ENCODE measurements at places on chromosomes 3 and 15.

- DNase-seq, result no peak
These were observed 8.1 kb downstream of the CEMIP start for GRCh38 chr15:80787316-80787715.

GRCh38 chr3:127783642-127784160 is 38.6 kb downstream of the MGLL start:
- peak; percentile 59 for DNase-seq

DNA sequence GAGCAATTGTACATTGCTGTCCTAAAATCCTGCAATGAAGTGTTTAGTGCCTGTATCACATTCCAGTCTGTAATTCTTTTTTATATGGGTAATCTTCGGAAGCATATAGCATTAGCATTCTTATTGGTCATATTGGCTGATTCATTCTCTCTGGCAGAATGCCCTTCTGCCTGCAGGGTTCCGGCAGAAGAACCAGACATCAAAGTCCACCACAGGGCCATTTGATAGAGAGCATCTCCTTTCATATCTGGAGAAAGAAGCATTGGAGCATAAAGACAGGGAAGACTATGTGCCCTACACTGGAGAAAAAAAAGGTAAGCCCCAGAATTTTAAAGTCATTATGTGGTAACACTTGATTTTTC is 39.6 kb downstream of the TMOD3 start:
- DNase-seq, result no peak

DNA sequence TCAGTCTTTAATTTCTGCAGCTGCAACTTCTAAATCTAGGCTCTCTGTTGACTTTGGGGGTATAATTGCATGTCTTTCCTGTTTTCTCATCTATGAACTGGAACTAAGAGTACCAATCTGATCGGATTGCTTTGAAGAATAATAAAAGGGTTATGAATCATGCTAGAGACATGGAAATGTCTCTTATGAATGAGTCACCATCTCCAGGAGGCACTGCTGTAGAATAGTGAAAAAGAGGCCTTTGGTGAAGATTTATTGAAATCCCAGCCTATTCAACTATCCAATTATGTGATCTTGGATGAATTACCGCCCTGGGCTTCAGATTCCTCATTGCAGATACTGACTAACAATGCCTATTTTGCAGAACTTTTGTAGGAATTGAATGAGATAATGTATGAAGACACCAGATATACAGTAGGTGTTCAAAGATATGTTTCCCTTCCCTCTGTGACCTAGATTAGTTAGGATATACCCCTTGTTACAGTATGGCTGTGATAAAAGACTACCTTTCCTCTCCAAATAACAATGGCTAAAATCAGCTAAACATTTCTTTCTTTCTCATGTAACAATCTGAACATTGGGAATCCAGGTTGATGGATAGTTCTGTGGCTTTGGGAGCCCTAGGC is 11.5 kb upstream of the CMTM8 start:
- DNase-seq, result no peak

- DNase-seq, result no peak
These were observed 1.4 kb upstream of the STRA6 start for GRCh38 chr15:74203914-74204431.

DNA sequence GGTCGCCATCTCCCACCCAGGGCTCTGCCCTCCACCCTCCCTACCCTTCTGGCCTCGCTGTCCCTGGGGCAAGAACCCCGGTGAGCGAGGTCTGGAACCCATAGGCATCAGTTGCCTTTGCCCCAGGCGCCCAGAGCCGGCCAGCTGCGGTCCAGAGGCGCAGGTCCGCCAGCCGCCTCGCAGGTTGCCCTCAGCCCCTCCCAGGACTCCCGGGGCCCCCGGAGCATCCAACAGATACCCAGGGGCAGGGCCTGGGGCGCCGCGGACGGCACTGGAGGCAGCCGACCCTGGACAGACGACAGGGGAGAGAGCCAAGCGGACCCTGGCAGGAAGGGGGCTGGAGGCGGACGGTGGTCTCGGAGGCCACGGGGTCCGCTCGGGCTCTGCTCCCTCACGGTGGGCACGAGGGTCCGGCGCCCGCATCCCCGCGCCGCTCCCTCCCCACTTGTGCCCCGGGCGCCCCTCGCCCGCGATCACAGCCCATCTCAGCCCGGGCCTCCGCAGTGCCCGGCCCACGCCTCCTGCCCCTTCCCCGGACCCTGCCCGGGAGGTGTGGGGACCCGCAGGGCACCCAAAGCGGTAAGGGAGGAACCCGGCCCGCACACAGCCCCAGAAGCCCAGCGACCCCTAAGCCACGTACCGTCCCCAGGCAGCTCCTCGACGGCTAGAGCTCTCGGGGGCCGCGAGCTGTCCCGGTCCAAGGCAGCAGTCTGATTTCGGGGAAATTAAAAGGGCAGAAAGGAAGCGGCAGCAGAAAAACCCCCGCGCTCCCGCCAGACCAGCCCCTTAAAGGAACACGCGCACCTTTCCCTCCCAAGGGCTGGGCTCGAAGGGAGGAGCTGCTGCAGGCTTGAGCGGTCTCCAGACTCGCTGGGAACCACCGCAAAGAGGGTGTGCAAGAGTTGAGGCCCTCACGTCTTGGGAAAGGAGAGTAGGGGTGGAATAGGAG is at the start of gene HAPLN3:
Gene HAPLN3, minus strand, starts transcription at position 726 of the 949 bp plus-strand sequence. CDS start 8,246 bp downstream, outside the sequence.
- DNase-seq, result no peak

DNA sequence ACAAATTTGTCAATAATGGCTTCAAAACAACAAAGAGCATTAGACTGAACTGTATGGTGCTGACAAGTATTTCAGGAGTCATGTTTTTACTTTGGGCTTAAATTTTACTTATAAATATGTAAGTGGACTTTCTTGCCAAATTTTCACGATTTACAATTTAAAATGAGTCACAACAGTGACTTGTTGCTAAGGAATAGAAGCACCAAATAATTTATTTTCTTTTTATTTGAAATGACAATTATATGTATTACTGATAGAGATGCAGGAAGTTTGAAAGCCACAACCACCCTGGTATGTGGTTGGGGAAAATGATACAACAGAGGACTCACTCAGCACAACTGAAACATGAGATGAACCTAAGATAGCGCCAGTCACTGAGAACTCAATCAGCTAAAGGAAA is 90.3 kb downstream of the FMN1 start:
- DNase-seq, result no peak

DNA sequence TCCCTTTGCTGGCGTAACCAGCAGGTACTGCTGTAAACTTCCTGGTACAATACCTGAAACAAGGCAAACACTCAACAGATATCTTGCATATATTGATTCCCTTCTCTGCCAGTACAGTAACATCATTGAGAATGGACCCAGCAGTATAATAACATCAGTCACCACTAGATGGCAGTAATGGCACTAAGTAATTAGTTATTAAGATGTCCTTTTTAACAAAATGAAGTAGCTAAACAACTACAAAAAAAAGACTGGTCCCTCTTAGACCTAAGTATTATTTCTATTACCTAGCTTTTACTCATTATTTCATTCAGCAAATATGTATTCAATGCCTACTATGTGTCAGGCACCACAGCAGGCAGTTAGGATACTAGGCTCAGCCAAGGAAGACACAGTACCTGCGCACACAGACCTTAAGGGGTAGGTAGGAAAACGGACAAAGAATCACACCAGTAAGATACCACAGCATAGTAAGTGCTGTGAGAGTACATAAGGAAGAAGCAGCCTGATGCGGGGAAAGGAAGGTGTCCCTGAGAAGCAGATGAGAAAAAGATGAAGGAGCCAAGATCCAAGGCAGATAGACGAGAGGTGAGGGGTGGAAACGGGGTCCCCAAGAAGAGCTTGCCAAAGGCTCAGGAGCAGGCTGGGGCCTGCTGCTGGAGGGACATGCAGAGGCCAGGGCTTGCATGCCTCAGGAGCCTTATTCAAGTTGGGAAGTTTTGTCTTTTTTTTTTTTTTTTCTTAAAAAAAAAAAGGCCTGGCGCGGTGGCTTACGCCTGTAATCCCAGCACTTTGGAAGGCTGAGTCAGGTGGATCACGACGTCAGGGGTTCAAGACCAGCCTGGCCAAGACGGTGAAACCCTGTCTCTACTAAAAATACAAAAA is 102.7 kb upstream of the CHD2 start:
- peak; percentile 52 for DNase-seq

- no peak for DNase-seq
These were observed 3.9 kb upstream of the BDH1 start for GRCh38 chr3:197559651-197560050.

DNA sequence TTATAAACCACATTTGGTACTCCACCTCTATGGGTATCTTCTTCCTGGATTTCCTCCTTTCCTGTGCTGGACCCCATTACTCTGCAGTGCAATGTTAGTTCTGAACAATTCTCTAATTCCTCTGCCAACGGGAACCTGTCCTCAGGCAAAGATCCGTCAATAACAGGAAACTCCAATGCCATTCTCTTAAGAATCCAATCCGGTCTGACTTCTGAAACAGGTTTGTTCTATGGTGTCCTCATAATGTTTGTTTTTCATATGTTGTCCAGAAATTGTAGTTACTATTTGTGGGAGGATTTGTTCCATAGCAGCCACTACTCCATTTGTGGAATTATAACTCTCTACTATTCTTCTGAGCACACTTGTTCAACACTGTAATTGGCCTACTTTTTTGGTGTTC is 112.7 kb downstream of the TBL1XR1 start:
- no peak for DNase-seq

- no peak for DNase-seq
These were observed 885.9 kb downstream of the FHIT start for GRCh38 chr3:60365360-60365759.

DNA sequence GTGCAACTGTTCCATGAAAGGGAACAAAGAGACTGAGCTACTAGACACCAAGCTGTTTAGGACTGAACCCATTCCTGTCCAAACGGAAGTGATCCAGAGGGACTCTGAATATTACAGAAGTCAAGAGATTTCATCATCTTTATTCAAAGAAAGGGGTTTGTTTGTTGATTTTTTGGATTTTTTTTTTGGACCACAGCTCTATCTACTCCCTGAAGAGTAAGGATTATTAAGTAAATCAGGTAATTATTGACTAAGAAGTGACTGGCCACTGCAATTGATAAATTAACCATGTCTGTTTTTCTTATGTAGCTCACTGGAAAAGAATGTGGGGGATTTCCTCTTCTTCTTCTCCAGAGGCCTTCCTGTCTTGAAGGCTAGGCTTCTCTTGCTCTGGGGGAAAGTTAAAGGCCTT is 146.6 kb upstream of the TPM1 start:
- no peak for DNase-seq

DNA sequence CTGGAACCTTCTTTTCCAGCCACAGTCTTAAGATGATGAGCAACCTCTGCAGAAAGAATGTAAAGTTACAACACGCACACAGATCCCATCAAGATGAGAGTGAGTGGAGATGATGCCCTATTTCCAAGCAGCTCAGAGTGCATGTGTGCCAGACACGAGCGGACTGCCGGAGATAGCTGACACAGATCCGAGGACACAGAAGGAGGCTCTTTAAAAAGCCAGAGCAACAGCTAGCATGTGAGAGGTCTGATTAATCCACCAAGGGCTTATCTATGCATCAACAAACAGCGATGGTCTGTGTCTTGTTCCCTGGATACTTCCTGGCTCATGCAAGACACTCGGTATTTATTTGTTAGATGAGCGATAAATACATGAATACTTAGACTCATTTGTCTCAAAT is 128.6 kb upstream of the DLG1 start:
- no peak for DNase-seq

DNA sequence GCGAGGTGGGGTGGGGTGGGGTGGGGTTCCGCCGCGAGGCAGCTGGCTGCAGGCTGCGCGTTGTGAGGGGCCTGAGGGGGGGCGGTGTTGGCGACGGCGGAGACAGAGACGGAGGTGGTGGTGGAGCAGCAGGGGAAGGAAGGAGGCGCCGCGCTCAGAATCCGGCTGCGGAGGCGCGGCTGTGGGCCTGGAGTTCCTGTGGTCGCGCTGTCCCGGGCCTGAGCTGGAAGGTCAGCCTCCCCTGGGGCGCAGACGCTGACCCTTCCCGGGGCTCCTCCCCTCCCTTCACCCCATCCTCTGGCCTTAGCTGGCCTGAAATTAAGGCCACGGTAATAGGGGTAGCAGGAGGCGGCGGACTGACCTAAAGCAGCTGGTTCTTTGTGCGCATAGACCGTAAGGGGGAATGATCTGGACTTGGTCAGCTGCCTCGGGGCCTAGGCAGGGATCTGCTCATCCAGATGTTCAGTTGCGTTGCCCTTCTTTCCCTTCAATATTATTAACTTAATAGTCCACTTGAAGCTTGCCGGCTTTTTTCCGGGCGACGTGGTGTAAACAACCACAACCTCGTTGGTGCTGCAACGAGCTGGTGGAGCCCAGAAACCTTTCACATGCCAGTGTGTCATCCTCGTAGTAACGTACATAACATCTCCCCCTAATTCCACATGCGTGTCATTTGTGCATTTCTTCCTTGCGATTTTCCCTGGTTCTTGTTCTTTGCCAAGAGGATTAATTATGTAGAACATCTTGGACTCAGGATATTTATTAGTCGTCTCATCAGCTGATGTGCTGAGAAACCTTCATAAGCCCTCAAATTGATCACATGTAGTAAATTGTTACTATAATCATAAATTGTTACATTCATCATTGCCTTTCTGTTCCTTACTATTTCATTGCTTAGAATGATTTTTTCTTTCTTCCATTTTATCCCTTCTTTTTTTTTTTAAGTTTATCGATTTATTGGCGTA is 626 bp downstream of the SEC62 start:
- DNase-seq, result peak; percentile 72

GRCh38 chr15:71892335-71892734 is 82.0 kb downstream of the NR2E3 start:
- no peak for DNase-seq

- no peak for DNase-seq
These were observed 1325.8 kb upstream of the ALCAM start for GRCh38 chr3:104040896-104041295.

GRCh38 chr3:173622166-173622565 is 224.6 kb downstream of the NLGN1 start:
- DNase-seq, result no peak

DNA sequence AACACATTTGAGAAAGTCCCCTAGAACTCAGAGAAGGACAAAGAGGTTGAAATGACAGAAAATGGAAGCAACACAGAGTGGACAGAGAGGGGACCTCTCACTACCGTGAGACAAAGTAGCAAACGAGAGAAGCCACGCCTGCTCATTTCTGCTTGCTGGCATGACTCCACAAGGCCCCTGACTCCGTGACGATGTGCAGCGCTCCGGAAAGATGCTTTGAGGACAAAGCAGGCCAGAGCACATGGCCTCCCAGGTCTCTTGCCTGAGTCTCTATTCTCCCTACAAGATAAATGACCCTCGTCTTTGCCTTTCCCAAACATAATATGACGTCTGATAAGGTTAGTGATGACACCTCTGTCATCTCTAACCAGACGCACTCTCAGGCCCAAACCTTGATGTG is 63.8 kb upstream of the CTSH start:
- no peak for DNase-seq

DNA sequence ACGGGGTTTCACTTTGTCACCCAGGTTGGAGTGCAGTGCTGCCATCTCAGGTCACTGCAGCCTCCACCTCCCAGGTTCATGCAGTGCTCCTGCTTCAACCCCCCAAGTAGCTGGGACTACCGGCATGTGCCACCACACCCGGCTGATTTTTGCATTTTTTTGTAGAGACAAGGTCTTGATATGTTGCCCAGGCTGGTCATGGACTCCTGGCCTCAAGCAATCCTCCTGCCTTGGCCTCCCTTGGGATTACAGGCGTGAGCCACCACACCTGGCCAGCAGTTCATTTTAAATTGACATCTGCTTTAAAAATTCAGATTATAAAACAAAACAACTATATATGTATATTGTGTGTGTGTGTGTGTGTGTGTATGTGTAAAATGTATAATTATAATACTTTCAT is 38.3 kb downstream of the CALML4 start:
- no peak for DNase-seq

All from NCI-H1105 (cell line).